SK-N-SH (cell line): ENCODE measurements at places on chromosomes 5 and 9.

GRCh38 chr5:154373729-154374179 lies 72.0 kb upstream of the SAP30L start:
- DNase-seq, result no peak

- no peak for DNase-seq
These were observed 75.6 kb upstream of the PCA3 start for GRCh38 chr9:76688471-76689238.

DNA sequence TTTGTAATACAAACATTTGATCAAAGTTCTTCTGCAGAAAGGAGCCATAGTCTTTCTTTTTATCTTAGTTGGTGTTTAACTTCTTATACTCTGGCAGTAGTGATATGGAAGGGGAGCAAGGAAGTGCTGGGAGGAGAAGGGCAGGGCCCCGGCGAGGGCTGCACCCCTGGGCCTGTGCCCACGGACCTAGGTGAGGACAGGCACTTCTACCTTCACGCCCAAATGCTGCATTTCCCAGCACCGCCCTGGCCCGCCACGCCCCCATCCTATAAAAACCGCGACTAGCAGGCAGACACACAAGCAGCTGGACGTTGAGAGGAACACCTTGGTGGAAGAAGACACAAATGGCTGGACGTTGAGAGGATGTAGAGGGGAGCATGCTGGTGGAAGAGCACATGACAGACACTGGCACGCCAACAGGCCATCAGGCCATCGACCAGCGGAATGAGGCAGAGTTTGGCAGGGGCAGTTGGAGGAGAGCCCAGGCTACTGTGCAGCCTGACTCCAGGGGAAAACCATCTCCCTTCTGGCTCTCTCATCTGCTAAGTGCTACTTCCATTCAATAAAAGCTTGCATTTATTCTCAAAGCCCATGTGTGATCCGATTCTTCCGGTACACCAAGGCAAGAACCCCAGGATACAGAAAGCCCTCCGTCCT lies 81.5 kb upstream of the C9orf72 start:
- no peak for DNase-seq

DNA sequence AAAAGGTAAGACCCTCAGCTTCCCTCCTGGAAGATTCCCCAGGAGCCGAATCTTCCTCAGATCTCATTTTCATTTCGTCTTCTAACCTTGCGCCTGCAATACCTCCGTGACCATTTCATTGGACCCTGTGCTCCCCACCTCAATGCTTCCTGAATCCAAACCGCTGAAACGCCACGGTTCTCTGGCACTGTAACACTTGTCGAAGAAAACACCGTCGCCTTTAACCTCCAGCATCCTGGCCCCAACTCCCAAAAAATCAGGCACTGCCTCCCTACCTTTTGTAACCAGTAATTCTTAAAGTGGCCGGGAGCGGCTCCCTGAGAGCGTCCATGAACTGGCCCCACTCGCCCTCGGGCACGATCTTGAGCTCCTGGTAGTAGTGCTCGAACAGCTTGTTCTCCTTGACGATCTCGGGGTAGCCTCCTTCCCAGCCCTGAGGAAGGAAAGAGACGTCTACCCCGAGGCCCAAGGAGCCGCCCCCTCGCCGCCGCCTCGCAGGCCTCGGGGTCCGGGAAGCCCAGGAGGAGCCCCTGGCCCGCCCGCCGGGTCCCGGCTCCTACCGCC lies 438 bp downstream of the NSUN2 start:
- no peak for DNase-seq

DNA sequence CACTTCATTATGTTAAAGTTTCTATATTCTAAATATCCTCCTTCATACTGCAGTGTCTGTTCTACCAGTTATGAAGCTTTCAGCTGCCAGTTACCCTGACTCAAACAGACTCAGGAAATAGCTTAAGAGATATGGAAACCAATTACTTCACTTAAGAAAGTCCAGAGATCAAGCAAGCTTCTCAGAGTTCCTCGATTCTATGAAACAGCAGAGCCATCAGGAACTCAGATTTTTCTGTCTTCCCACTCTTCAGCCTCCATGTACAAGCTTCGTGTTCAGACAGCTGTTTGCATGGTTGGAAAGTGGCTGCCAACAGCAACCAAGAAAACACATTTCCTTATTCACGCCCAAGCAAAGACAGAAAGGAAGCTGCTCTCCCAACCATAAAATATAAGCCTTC lies 216.1 kb downstream of the ACTL7B start:
- no peak for DNase-seq

DNA sequence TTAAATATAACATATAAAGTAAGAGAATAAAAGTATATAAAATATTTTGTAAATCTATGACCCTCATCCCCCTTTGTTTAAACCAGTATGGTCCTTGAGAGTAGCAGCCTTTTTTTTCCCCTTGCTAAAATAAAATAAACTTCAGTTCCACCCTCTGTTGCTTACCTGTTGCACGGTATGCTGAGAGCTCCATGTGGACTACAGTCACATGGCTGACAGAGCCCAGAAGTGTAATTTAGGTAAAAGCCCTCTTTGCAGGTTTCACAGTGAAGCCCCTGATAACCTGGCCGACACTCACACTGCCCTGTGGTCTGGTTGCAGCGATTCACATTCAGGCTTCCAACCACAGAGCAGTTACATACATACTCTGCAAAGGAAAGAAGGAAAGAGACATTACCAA lies 55.1 kb downstream of the MEGF9 start:
- DNase-seq, result no peak

GRCh38 chr5:77771452-77771851 lies 4.7 kb downstream of the TBCA start:
- no peak for DNase-seq

DNA sequence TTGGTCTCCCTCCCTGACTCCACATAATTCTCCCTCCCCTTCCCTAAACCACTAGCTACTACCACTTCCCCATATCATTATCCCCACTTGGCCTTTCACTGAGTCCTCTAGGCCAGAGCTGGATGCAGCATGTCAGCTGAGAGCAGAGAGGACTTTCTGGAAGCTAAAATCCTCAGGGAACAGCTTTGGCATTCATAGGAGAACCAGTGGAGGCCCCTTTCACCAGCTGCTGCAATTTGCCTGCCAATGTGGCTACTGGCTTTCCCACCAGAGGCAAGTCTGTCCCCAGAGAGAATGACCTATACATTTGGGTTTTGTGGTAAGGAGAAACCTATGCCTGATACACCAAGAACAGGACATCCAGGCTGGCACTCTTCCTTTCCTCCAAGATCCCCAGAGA lies 14.4 kb downstream of the FAM219A start:
- no peak for DNase-seq

DNA sequence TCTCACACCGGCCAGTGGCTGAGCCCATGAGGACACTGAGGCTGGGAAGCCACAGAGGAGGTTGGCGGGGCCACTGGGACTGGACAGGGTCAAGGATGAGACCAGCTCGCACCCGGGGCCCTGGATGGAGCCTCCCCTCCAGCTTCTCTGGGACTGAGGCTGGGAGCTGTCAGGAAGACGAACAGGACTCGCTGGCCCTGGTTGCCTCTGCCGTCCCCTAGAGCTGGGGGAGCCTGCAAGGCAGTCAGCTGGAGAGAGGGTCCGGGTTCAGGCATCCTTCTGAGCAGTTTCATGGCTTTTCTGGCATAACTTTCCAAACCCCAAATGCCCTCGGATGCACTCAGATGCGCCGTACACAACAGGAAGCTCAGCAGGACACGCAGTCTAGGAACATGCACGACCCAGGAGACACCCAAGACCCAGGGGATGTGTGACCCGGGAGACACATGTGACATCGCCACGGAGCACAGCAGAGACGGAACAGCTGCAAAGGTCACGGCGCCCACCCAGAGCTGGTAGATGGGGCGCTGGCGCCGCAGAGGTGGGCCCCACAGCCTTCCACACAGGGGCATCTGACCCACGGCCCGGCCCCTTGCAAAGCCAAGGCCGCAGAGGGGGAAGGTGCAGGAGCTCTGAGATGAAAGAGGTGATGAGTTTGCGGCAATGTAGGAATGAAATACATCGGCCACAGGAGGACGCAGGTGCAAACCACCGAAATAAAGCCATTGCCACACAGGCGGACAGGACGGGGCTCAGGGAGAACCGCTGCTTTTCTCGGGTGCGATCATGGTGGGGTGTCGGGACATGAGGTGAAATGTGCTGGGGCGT lies 17.1 kb downstream of the TPPP start:
- DNase-seq, result no peak

DNA sequence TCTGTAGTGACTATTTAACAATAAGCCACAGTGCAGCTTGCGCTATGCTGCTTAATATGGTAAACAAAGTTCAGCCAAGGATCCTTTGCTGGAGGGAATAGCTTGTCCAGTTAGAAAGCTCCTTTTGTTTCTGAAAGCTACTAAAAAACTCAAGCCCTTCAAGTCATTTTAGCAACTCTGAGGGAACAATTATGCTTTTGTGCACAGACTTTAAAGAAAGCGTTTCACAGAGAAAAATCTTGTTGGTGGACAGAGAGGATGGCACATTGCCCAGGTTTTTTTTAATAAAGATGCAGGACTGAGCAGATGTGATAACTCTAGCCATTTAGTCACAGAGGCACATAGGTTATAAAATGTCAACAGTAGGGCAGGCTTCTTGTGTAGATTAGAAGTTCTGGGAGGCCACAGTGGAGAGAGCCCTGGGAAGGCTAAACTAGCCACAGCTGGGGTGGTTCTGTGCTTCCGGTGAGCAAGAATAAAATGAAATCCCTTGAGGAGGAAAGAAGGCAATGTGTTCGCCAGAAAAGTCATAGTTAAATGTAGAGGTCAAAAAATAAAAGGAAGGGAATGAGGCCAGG lies 63.4 kb downstream of the ALDH7A1 start:
- peak; percentile 16 for DNase-seq

GRCh38 chr5:159616952-159617351 lies 286.7 kb upstream of the IL12B start:
- DNase-seq, result no peak

GRCh38 chr9:80649496-80649895 lies 1039.9 kb downstream of the TLE1 start:
- no peak for DNase-seq

DNA sequence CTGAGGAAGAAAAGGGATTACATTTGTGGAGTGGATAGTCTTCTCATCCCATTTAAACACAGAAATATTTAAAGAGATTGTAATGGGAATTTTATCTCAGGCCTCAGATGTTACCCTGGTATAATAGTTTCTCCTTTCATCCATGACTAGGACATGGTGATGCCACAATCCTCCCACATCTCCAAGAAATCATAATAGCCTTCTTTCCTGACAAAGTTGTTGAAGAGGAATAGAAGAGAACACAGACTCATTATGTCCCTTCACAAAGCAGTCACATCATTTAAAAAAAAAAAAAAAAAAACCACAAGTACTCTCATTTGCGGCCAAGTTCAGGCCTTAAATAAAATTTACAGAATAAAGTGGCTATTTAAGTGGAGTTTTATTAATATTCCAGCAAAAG lies 359.6 kb downstream of the DEPDC1B start:
- no peak for DNase-seq

DNA sequence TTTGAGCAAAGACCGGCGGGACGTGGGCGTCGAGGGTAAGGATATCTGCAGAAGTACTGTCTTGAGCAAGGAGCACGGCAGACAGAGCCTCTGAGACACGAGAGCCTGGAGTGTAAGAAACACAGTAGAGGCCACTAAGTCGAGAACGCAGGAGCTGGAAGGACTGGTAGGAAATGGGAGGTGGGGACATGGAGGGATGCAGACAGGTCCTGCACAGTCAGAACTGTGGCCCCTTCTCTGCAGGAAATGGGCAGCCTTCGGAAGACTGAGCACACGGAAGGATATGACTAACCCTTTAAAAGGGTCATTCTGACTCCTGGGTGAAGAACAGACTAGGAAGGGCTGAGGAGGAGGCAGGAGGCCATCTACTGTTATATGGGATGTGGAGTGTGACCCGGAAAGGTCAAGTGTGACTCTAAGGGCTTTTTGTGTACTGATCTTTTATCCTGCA lies 1.4 kb upstream of the CAMSAP1 start:
- no peak for DNase-seq

GRCh38 chr5:133035224-133035623 lies 8.9 kb upstream of the ZCCHC10 start:
- no peak for DNase-seq

DNA sequence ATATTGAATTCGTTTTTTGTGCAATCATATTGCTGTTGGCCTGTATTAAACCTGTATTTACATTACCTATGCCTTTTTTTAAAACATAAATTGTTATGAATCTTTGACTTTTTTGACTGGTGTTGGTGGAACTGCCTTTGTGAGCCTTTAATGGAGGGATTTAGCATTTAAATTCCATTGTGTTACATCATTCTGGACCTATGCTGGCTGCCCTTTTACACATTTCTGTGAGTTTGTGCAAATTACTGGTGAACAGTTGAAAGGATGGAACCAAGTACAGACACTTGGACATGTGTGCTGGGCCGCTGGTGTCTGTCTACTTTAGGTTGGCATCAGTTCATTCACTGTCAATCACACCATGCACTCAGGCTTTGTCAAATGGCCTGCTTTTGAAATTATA lies 3.4 kb downstream of the SNX18 start:
- DNase-seq, result no peak

GRCh38 chr5:154878642-154879335 lies 20.4 kb downstream of the CNOT8 start:
- no peak for DNase-seq

- no peak for DNase-seq
These were observed 100.4 kb downstream of the GAPVD1 start for GRCh38 chr9:125361837-125362531.

DNA sequence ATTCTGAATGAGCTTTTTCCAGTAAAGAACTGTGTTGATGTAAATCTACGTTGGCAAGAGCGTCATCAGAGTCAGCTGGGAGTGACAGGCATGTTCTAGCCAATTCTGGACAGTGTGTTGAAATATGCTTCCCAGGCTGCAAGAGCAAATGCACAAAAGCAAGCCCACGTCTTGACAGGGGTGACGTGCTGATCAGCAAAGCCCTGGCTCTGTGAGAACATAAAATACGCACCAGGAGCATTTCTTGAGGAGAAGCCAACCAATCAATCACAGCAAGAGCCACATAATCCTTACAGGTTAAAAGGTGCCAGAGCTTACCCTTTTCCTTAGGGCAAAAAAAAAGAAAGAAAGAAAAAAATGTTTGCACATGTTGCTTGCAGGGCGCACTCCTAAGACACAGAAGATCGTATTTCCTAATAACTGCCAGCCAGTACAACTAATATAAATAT lies 148.1 kb downstream of the PDE4D start:
- DNase-seq, result no peak

GRCh38 chr5:97629276-97629675 lies 446.2 kb upstream of the RIOK2 start:
- no peak for DNase-seq

- no peak for DNase-seq
These were observed 3.7 kb downstream of the TUBB4B start for GRCh38 chr9:137244486-137245449.

GRCh38 chr5:173719731-173720082 lies 103.3 kb upstream of the BOD1 start:
- no peak for DNase-seq

DNA sequence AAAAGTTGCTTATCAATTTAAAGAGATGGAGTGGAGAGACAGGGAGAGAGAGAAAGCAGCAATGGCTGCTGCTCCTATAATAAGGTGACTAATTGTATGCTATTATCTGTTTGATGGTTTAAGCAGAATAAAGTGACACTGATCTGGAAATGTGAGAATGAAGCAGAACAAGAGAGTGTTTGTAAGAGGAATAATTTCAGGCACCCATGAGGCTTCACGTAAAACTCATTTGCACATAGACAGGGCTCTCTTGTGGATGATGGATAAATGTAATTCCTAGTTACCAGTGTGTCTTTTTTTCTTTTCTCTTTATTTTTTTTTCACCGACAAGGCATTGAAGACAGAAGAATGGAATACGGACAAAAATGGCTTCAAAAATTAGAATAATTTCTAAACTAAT lies 228.8 kb upstream of the TYRP1 start:
- no peak for DNase-seq

GRCh38 chr9:36956908-36957307 lies 77.2 kb downstream of the PAX5 start:
- DNase-seq, result no peak
